ENCODE measurements at places on chromosomes 1 and 21. TPM values are rescaled to one million over a fixed set of nuclear protein-coding genes. Genes with fewer than 3 reads are reported as not detected.

The IL20 gene
- not detected for total RNA-seq

The LIPI gene
- not detected for total RNA-seq

The RNU1-2 gene
- total RNA-seq: 4,234 TPM

The ADAM30 gene
- not detected for total RNA-seq

The VHLL gene
- not detected for total RNA-seq

The NLRP3 gene
- 0.64 TPM for total RNA-seq

The NBPF20 gene
- total RNA-seq: 0.50 TPM

The DDR2 gene
- 26.1 TPM for total RNA-seq

The ADGRB2 gene
- 10.0 TPM for total RNA-seq

The RNF186 gene
- total RNA-seq: not detected

GRCh38 chr1:109757936-109758786 lies 5.6 kb downstream of the EPS8L3 start:
- no peak for DNase-seq

GRCh38 chr1:172277275-172277674 lies 143.2 kb upstream of the C1orf105 start:
- no peak for DNase-seq

DNA sequence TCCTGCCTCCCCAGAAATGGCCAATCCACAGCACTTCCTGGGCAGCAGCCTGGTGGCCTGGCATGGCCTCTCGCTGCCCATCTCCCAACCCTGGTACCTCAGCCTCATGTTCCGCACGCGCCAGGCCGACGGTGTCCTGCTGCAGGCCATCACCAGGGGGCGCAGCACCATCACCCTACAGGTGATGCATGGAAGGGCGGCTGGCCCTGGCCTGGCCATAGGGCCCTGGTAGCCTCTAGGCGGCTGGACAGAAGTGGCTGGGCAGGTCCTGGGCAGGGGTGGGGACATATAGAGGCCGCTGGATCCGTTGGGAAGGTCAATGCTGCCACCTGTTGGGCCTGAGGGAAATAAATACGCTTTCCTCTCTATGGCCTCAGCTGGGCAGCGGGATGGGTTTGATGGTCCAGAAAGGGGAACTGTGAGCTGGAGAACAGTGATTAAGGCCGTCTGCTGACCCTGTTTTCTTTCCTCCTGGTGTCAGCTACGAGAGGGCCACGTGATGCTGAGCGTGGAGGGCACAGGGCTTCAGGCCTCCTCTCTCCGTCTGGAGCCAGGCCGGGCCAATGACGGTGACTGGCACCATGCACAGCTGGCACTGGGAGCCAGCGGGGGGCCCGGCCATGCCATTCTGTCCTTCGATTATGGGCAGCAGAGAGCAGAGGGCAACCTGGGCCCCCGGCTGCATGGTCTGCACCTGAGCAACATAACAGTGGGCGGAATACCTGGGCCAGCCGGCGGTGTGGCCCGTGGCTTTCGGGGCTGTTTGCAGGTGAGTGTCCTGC lies 14.4 kb downstream of the CELSR2 start:
- DNase-seq: peak; percentile 89

DNA sequence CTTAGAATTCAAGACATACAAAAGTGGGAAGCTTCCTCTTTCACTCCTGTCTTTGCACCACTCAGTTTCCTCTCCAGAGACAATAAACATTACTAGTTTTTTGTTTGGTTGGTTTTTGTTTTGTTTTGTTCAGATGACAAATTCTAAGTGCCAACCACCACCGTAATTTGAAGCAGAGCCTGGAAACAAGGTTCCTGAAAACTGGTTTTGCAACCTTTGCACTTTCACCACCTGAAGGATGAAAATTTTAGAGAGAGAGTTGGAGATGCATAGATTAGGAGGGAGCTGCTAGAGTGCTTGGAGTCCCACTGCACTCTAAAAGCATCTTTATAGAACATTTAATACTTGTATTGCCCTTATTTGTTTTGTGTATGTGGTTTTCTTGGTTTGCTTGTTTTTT lies 20.2 kb upstream of the MGST3 start:
- DNase-seq: no peak

- no peak for DNase-seq
Observed at GRCh38 chr21:39852021-39852721, 15.1 kb upstream of the PCP4 start.

DNA sequence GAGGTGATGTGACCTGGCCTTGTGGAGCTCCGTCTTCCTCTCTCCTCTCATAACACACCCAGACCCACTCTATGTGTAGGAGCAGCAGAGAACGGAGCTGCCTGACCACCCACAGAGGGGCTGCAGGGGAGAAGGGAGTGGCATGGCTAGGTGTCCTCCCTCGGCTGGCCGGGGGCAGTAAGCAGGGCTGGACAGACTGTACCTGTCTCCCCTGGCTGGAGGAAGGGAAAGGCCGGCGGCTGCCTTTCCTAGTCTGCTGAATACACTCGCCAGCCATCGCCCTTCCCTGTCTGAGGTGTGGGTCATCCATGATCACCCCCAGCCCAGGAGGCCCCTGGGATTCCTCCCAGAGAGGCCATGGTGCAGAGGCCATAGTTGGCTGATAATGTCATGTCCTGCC lies 187.2 kb upstream of the AJAP1 start:
- no peak for DNase-seq

DNA sequence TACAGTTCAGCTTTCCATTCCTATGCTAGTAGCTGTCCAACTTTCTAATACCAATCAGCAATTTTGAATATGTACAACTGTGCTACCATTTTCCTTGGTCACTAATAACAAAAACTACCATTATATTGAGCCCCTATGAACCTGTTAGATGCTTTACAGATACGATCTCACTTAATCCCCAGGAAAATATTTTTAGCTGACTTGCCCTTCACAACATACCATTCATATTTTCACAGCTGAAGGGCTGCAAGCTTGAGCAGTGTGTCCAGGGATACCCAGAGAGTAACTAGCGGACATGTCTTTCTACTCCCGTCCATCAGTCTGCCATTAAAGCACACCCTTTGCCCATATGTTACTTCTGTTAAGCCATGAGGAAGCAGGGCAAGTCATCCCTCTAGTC lies 140.5 kb downstream of the SPATA46 start:
- DNase-seq: no peak

GRCh38 chr21:34180407-34180806 lies 107.0 kb downstream of the MRPS6 start:
- no peak for DNase-seq

GRCh38 chr1:233189526-233189925 lies 106.0 kb downstream of the PCNX2 start:
- DNase-seq: no peak

DNA sequence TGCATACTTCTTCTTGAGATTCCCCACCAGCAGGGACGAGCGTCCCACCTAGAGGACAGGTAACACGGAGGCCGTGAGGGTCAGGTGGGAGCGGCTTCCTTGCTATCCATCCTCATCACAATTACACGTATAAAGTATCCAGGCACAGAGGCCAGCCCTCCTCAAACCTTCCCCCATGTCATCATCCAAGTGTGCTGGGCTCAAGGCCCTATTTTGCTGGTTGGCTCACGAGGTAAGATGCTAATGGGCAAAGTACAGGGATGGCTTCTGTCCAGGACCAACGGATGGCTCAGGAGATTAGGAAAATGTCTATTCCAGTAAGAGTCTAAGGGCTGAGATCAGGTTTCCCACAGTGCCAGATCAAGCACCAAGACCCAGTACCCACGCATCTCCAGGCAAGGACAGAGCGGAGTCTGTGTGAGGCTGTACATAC lies 11.5 kb upstream of the A3GALT2 start:
- DNase-seq: no peak

DNA sequence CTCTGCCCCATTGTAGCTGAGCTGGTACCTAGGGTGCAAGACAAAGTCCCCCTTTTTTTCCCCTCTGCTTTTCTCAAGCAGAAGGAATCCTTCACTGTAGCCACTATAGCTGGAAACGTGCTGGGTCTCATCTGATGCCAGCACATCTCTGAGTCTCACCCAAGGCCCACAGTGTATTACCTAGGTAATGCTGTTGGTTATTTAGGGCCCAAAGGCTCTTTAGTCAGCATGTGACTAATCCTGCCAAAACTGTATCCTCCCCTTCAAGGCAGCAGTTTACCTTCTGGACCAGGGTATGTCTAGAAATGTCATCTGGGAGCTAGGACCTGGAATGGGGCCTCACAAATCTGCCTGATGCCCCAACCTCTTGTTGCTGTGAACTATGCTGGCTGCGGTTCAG lies 423.4 kb downstream of the NUF2 start:
- DNase-seq: no peak

GRCh38 chr1:100734676-100735075 lies 15.1 kb downstream of the VCAM1 start:
- no peak for DNase-seq

GRCh38 chr1:11458811-11459275 lies 20.1 kb upstream of the DISP3 start:
- DNase-seq: peak; percentile 63

- DNase-seq: no peak
Observed at GRCh38 chr1:206581571-206581981, 30.7 kb downstream of the EIF2D start.

- DNase-seq: no peak
Observed at GRCh38 chr21:45401054-45401518, 3.9 kb upstream of the COL18A1 start.

- no peak for DNase-seq
Observed at GRCh38 chr1:116087628-116088027, 23.6 kb upstream of the MAB21L3 start.

DNA sequence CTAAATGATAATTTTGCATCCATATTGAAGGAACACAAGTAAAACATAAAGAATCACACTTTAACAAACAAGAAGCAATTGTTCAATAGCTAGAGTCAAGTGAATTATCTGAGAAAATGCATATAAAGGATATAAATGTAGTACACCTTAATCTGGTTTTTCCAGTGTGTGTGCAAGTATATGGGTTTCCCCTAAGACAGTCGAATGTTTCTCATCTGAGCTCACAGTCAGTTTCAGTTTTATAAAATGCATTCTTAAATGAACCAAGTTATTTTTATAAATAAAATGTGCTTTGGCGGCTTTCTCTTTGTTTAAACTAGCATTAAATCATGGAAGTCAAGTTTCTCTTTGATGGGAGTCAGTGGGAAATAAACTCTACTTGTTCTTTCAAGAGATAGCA lies 125.9 kb downstream of the PTPRC start:
- DNase-seq: no peak
